ENCODE measurements at places on chromosomes 4 and X.

DNA sequence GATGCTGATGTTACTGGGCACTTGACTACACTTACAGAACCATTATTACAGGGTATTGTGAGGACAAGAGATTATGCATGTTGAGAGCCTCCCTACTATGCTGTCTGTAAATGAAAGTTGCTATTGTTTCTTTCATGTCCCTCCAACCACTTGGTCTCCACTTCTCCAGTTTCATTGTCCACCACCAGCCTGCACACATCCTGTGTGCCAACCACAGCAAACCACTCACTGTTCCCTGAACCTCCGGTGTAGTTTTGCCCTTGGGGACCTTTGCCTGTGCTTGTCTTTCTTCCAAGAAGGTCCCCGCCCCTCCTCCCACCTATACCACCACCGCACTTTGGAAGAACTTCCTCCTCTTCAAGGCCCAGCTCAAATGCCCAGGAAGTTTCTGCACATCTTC, 43.1 kb upstream of the AFF2 start:
- no peak for DNase-seq

DNA sequence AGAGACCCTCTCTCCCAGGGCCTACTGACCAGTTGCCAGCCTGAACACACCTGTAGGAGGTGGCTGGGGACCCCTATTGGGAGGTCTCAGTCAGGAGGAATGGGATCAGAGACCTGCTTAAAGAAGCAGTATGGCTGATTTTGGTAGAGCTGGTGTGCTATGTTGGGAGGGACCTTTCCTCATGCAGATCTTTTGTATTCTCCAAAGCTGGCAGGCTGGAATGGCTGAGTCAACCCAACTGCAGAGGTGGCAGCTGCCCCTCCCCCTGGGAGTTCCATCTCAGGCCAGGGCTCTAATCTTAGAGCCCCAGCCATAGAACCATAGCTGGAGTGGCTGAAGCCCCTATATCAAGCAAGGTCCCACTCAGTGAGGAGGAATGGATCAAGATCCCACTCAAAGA, 279.3 kb upstream of the BMP3 start:
- no peak for DNase-seq

DNA sequence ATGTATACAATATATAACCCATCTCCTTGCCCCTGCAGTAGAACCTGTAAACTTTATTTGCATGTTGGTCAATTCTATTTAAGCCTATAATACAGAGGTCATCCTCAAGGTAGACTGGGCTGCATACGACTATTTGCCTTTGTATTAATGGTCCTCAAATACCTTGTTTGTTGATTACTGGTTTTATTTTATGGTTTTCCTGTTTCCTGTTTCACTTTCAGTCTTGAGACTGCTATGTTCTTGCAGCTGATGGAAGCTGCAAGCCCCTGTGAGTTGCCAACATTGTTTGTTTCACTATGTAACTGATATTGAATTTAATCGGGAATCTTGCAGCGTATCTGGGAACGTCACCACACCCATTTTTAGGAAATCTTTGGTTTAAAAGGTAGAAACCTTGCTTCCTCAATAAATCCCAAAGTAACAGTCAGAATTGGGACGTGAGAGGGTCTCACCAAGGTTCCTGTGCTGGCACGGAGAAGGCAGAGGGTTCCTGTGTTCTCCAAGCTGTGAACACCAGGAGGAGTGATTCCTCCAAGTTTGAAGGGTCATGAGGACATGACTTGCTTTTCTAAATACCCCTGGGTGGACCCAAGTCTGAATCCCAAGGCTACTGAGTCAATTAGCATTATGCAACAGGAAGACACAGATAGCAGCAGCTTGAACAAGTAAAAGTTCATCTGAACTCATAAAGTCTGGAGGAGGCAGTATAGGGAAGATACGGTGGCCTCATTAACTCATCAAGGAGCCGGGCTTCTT, 110.6 kb upstream of the PNPLA4 start:
- no peak for DNase-seq

- no peak for DNase-seq
Measured at GRCh38 chr4:52560844-52561280, 98.2 kb downstream of the USP46 start.

DNA sequence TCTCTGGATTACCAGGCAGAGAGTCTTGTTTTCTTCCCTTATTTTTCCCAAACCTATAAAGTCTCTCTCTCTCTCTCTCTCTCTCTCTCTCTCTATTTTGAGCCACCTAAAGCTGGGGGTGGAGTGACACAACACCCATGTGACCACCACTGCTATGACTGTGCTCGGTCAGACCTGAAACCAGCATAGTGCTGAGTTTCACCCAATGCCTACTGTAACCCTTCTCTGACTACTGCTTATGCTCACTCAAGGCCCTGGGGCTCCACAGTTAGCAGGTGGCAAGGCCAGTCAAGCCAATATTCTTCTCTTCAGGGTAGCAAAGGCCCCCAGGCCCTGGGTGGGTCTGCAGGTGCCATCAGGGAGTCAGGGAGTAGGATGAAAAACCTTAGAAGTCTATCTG, 114.7 kb upstream of the ARMCX2 start:
- DNase-seq = no peak
